ENCODE measurements at places on chromosomes 3 and 15. TPM values are rescaled to one million over a fixed set of nuclear protein-coding genes. Genes with fewer than 3 reads are reported as not detected.

Gene XCR1
- total RNA-seq: not detected

Gene IGSF10
- total RNA-seq: 4.0 TPM

Gene EEF1AKMT4
- total RNA-seq: 4.0 TPM

DNA sequence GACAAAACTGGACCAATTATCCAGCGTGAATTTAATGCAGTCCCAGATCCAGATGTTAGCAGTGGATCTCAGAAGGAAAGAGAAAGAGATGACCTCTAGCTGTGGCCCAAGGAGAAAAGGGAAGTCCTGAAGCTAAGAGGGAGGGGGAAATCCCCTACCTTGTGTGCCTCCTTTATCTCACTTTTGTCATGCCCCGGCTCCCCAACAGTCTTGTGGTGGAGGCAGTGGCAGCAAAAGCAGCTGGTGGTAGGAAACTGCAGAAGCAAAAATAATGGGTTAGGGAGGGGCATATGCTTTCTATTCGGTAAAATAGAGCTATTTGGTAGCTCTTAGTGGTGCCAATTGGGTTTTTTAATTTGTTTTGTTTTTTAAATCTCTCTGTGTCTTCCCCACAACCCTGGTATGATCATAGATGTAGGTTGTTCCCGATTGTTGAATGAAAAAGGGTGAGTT lies 56.5 kb downstream of the MCTP2 start:
- no peak for DNase-seq
